ENCODE measurements at places on chromosomes 16 and 17. TPM values are rescaled to one million over a fixed set of nuclear protein-coding genes. Genes with fewer than 3 reads are reported as not detected.

NEUROD2 gene
- not detected for total RNA-seq

CA10 gene
- 5.3 TPM for total RNA-seq

KRT9 gene
- not detected for total RNA-seq

EVPL gene
- 3.3 TPM for total RNA-seq

NPIPA8 gene
- 1.4 TPM for total RNA-seq

FOXJ1 gene
- total RNA-seq = 1.5 TPM

TM4SF5 gene
- not detected for total RNA-seq

GRCh38 chr16:84917492-84917891, 93.8 kb downstream of the ZDHHC7 start:
- no peaks in the 10 kb centered on the region for H3K27me3 ChIP-seq
- no peak for DNase-seq
- H3K4me3 ChIP-seq = no peak overlapping the region
- no peaks in the 10 kb centered on the region for H3K36me3 ChIP-seq
- no peaks in the 10 kb centered on the region for H3K4me1 ChIP-seq
- peak overlapping the region; percentile 75 for H3K27ac ChIP-seq

- no peaks in the 10 kb centered on the region for H3K36me3 ChIP-seq
- no peaks in the 10 kb centered on the region for H3K27me3 ChIP-seq
- no peak overlapping the region for H3K4me3 ChIP-seq
- no peak for DNase-seq
Observed at GRCh38 chr17:3935140-3935542, 18.9 kb upstream of the P2RX1 start.

- H3K36me3 ChIP-seq = no peaks in the 10 kb centered on the region
- H3K27ac ChIP-seq = no peak overlapping the region
- no peak overlapping the region for H3K4me3 ChIP-seq
Observed at GRCh38 chr16:20309786-20310185, 17.5 kb downstream of the GP2 start.

DNA sequence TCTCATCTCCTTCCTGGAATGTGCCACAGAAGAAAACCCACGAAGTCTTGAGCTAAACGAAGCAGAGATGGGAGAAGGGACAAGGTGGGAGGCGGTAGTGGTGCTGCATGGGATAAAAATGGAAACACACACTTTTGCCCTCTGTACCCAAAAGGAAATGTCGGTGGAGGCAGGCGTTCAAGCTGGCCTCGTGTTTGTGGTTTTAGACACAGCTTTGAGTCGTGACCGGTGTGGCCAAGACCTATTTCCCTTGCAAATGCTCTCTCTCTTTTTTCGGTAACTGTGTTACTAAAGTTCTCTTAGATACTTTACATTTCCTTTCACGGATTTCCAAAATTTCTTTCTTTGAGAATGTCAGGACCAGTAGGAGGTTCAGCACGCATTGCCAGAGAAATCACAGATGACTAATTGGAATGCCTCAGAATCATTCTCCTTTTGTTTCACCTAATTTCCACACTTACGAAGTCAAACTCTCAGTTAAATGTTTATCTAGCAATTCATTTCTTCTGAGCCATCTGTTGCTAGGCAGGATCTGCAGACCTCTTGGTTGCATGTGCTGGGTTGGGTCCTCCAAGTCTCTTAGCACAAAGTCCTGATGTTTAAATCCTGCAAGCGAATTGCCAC, 412.3 kb downstream of the MAF start:
- no peak for DNase-seq
- H3K27me3 ChIP-seq = no peaks in the 10 kb centered on the region
- no peaks in the 10 kb centered on the region for H3K36me3 ChIP-seq
- H3K4me3 ChIP-seq = no peak overlapping the region
- H3K27ac ChIP-seq = no peak overlapping the region
- no peaks in the 10 kb centered on the region for H3K4me1 ChIP-seq

DNA sequence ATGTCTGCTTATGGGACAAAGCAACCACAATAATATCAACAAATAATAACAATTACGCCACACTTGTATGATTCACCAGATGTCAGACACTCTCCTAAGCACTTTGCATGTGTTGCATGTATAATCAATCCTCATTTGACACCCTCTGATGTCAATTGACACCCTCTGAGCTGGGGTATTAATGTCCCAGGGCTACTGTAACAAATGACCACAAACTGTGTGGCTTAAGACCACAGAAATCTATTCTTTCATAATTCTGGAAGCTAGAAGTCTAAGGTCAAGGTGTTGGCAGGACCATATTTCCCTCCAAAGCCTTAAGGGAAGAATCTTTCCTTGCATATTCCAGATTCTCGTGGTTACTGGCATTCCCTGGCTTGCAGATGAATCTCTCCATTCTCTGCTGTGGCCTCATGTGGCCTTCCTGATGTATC, 112.7 kb downstream of the NPIPB5 start:
- no peak overlapping the region for H3K4me3 ChIP-seq
- H3K27me3 ChIP-seq = no peaks in the 10 kb centered on the region
- no peaks in the 10 kb centered on the region for H3K4me1 ChIP-seq
- no peaks in the 10 kb centered on the region for H3K36me3 ChIP-seq
- H3K27ac ChIP-seq = no peak overlapping the region
- no peak for DNase-seq

GRCh38 chr16:2296661-2297505, 29.0 kb upstream of the RNPS1 start:
- H3K36me3 ChIP-seq = no peaks in the 10 kb centered on the region
- no peaks in the 10 kb centered on the region for H3K27me3 ChIP-seq
- H3K4me3 ChIP-seq = no peak overlapping the region
- no peaks in the 10 kb centered on the region for H3K4me1 ChIP-seq

DNA sequence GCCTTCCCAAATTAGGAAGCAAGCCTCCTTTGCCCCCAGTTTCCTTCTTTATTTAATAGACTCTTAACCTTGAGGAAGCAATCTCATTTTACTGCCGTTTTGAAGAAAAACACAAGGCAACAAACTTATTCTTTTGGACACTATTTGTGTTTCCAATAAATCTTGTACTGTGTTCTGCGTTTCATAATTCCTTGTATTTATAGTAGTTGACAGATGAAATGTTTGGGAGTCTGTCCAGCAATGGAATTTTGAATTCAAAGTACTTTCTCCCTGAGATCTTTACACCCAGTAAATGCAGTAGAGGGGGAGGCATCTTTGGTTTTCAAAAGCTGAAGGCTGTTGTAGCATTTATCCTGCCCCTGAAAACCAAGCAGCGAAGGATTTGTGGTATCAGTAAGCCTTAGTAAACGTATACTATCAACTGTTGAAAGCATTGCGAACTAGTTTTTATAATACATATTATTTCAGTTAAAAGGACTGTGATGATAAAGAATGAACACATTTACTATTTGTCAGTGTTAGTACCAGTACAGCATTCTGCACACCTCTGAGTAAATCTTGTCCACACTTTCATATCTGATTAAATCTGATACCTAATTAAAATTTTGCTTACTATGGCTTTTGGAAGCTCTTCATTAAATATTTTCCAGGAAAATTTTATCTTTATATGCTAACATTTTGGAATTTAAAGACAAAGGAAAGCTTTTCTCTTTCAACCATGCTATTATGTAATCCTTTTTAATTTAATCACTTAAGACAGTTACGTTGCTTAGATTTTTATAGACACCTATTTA, 83.1 kb downstream of the TNRC6C start:
- peak overlapping the region; percentile 46 for H3K4me3 ChIP-seq
- H3K27ac ChIP-seq = peak overlapping the region; percentile 90
- H3K4me1 ChIP-seq = no peaks in the 10 kb centered on the region
- no peak for DNase-seq
- H3K27me3 ChIP-seq = no peaks in the 10 kb centered on the region

DNA sequence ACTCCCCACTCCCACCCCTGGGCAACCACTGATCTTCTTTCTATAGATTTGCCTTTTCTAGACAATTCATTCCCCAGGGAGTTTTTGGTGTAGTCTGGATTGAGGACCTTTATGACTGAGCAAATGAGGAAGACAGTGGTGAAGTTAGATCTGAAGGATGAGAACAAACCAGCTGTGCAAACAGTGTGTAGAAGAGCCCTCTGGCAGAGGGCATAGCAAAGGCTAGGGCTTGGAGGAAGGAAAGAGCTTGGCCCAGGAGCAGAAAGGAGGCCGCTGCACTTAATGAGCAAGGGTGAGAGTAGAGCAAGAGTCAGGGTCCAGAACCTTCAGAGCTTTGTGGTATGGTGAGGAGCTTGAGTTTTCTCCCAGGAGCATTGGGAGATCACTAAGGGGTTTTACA, 352.7 kb downstream of the CA10 start:
- DNase-seq = no peak
- no peaks in the 10 kb centered on the region for H3K27me3 ChIP-seq
- no peak overlapping the region for H3K4me3 ChIP-seq
- no peaks in the 10 kb centered on the region for H3K4me1 ChIP-seq
- H3K36me3 ChIP-seq = no peaks in the 10 kb centered on the region
- no peak overlapping the region for H3K27ac ChIP-seq

DNA sequence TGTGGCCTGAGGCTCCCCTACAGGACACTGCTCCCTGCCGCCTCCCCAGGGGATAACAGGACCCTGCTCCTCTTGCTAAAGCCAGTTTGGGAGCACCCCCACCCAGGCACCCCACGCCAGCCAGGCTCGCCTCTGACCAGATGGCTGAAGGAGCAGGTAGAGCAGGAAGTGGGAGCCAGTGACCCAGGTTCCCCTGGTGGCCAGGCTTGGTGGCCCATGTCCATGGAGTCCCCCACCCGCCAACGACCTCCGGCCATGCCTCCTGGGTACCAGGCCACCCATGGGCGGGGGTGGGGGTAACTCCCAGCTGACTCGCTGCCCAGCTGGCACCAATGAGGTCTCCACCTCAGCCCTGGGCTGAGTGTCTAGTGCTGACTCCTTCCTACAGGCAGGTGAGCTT, 10.0 kb downstream of the BCAR1 start:
- H3K4me1 ChIP-seq = peaks cover 61% of the 10 kb centered on the region
- no peak overlapping the region for H3K4me3 ChIP-seq
- no peaks in the 10 kb centered on the region for H3K36me3 ChIP-seq
- DNase-seq = no peak

- H3K27me3 ChIP-seq = no peaks in the 10 kb centered on the region
- peak overlapping the region; percentile 97 for H3K27ac ChIP-seq
- no peaks in the 10 kb centered on the region for H3K36me3 ChIP-seq
Observed at GRCh38 chr16:51155199-51155607, 4.1 kb upstream of the SALL1 start.

DNA sequence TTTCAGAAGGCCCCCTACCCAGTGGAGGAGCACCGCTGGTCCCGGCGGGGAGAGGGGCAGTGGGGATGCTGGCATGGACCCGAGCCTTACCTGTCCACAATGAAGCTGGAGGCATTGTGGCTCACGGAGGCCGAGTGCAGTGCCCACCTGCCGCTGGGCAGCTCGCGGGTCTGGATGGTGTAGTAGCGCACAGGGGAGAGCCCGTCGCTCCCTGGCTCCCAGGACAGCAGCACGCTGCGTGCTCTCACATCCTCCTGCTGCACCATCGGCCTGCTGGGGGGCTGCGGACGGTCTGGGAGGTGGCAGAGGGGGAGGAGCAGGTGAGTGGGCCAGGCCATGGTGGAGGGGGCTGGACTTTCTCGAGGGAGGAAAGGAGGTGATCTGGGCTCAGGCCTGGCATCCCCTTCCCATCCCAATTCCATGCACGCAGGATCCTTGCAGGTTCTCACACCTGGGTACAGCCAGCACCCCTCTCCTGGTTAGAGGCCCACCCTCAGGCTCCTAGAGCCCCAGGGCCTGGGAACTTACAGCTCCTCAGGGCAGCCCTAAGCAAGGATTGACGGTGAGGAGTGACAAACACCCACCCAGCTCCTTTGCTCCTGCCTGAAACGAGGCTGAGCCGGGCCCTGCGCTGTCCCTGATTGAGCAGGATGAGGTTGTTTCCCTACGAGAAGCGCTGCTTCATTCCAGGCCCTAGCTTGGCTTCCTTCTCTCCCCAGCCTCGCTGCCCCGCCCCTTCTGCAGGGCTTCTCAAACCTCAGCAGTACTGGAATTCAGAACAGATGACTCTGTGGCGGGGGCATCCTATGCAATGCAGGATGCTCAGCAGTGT, 76.2 kb upstream of the CDC42EP4 start:
- H3K27ac ChIP-seq = no peak overlapping the region
- DNase-seq = no peak

DNA sequence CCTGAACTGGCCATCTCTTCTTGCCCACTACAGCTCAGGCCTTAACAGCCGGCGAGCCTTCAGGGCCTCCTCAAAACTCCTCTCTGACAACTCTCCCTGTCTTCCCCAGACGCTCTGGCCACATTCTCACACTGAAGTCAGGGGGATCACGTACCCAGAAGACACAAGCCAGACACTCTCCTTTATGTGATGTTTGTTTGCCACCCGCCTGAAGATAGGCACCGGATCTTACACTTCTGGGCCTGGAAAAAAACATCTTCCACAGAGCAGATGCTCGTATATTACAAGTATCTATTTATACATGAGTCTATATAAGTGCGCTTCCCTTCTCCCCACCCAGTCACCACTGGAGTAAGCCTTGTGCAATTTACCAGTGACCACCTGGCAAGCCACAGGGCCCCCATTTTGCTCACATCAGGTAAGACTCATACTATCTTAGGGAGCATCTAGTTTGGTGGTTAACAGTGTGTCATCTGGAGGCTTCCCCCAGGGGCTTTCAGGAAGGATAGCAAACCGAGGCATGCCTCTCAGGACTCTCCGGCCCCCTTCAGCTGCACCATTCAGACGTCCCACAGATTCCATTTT, 349.4 kb downstream of the SOX9 start:
- H3K4me1 ChIP-seq = no peaks in the 10 kb centered on the region
- DNase-seq = no peak
- H3K36me3 ChIP-seq = no peaks in the 10 kb centered on the region

DNA sequence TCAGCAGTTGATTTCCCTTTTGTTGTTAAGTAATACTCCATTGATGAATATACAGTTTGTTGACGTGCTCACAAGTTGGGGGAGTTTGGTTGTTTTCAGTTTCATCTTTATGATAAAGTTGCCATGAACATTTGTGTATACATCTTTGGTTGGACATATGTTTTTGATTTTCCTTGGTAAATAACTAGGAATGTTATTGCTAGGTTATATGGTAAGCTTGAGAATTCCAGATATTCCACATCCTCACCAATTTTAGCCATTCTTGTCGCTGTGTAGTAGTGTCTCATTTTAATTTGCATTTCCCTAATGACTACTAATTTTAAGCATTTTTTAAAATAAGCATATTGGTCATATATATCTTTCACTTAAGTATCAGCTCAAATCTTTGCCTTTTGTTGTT, 55.0 kb upstream of the RASL10B start:
- no peaks in the 10 kb centered on the region for H3K36me3 ChIP-seq
- H3K27me3 ChIP-seq = no peaks in the 10 kb centered on the region
- H3K4me1 ChIP-seq = no peaks in the 10 kb centered on the region
- DNase-seq = no peak
- H3K4me3 ChIP-seq = no peak overlapping the region
- H3K27ac ChIP-seq = no peak overlapping the region

DNA sequence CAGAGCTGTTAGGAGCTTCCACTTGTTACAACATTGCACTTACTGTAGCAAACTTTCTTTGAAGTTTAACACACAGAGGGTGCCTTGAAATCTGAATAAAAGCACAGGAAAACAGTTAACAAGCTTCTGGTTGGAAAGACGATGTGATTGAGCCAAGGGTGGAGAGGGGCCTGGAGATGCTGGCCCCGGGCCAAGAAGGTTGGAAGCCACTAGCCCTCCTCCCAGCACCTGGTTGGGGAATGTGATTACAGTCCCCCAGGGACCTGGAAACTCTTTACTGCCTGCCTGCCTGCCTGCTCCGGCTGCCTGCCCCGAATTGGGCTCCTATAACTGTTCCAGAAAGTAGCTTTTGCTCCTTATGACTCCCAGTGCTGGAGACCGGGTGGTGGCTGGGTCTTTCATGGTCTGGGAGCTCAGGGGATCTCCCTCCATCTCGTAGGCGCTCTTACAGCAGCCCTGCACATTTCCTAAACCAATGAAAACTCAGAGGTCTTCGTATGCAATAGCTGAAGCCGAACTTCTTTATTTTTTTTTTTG, 48.0 kb upstream of the ZFHX3 start:
- no peak overlapping the region for H3K4me3 ChIP-seq
- no peak overlapping the region for H3K27ac ChIP-seq
- DNase-seq = no peak
